ENCODE measurements at places on chromosomes 13 and 19. TPM values are rescaled to one million over a fixed set of nuclear protein-coding genes. Genes with fewer than 3 reads are reported as not detected.

DNA sequence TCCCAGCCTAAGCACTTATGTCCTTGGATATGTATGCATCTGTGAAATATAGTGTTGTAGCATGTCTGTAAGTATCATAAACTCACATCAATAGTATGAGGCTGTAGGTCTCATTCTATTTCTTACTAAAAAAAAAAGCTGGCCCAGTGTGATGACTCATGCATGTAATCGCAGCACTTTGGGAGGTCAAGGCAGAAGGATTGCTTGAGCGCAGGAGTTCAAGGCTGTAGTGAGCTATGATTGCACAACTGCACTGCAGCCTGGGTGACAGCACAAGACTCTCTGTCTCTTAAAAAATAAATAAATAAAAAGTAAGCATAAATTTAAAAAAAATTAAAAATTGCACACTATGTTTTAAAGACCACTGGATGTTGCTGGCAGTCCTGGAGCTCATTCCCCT is 79.1 kb upstream of the SPATA13 start:
- H3K27ac ChIP-seq, result no peak overlapping the region
- H3K27me3 ChIP-seq, result no peaks in the 10 kb centered on the region
- H3K4me1 ChIP-seq, result peaks cover 5% of the 10 kb centered on the region

DNA sequence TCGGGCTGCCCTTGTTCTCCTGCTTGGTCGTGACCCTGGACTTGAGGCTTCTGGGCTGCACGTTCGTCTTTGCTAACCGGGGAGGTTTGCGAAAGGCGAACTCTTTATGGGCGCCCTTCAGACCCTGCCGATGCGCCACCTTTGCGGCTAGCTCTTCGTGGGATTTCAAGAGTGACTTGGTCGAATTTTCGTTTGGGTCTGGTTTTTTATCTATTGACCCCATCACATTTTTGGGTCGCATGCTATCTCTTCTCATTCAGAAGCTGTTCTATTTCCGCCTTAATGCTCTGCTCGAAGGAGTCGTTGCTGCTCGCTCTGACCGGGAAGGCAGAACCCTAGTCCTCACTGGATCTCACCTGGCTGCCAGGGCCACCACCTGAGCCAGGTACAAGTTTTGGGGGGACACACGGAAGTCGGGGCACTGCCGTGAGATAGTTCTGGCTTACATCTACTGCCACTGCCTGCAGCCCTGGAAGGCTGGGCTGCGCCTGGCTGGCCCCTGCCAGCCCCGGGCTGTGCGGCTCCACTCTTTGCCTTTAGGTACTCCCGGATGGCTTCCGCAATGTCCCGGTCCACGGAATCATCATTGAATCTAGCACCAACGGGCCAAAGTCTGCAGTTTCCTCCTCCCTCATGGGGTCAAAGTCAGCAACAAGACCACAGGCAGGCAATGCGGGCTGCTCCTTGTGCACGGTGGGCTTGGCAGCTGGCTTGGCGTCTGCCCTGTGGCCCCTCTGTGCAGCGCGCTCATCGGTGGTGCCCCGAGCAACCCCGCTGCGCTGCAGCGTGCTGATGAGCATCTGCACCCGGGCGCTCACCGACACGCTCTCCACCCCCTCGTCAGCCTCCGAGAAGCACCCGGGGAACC is 16.2 kb downstream of the RB1 start:
- H3K4me3 ChIP-seq, result no peak overlapping the region
- no peak overlapping the region for H3K27ac ChIP-seq
- H3K27me3 ChIP-seq, result no peaks in the 10 kb centered on the region
- H3K36me3 ChIP-seq, result no peaks in the 10 kb centered on the region
- H3K4me1 ChIP-seq, result no peaks in the 10 kb centered on the region
- DNase-seq, result no peak

DNA sequence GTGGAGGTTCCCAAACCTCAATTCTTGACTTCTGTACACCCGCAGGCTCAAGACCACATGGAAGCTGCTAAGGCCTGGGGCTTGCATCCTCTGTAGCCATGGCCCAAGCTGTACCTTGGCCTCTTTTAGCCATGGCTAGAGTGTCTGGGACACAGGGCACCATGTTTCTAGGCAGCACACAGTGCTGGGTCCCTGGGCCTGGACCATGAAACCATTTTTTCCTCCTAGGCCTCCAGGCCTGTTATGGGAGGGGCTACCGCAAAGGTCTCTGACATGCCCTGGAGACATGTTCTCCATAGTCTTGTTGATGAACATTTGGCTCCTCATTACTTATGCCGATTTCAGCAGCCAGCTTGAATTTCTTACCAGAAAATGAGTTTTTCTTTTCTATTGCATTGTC is 701.4 kb downstream of the FGF9 start:
- no peaks in the 10 kb centered on the region for H3K27me3 ChIP-seq
- H3K4me3 ChIP-seq, result no peak overlapping the region
- no peaks in the 10 kb centered on the region for H3K36me3 ChIP-seq
- DNase-seq, result no peak
- no peak overlapping the region for H3K27ac ChIP-seq

DNA sequence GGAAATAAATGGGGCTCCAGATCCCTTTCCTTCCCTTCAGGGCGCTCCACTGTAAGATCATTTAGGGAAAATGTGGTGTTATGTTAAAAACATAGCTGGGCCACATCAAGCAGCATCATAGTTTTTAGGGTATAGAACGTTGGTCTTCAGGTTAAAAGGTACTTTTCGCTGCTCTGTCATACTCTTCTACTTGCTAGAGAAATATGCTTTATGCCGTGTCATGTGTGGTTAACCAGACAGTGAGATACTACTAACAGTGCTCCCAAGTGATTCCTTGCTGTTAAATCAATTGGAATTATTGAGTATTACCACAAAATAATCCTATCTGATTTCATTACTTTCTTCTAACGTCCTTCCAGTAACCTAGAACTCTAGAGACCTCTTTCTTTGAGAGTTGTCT is 1.1 kb upstream of the NDFIP2 start:
- DNase-seq, result no peak
- no peaks in the 10 kb centered on the region for H3K27me3 ChIP-seq
- H3K4me1 ChIP-seq, result peaks cover 21% of the 10 kb centered on the region
- H3K36me3 ChIP-seq, result no peaks in the 10 kb centered on the region
- H3K4me3 ChIP-seq, result no peak overlapping the region

The CGB3 gene
- total RNA-seq, result 1.1 TPM

- H3K4me3 ChIP-seq, result no peak overlapping the region
- no peak for DNase-seq
- H3K27ac ChIP-seq, result no peak overlapping the region
- no peaks in the 10 kb centered on the region for H3K36me3 ChIP-seq
- H3K27me3 ChIP-seq, result no peaks in the 10 kb centered on the region
Measured at GRCh38 chr13:41150058-41150457, 17.5 kb upstream of the KBTBD6 start.

The DZIP1 gene
- 17.2 TPM for total RNA-seq

DNA sequence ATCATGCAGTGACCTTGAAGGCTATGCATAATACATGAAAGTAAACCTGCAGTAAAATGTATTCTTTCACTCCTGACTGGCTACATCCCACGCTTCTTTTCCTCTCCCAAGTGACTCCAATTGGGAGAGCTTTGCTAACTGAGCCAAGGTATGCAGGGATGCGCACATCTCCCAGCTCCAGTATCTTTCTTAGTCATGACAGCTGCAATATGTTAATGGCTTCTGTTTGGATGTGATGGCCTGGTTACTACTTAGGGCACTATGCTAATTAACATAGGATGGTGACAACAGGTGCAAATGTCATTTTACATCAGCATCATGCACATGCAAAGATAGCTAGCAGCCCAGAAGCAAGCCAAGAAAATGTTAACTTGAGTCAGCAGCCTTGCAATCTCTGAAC is 134.7 kb downstream of the POU4F1 start:
- no peak for DNase-seq
- peaks cover 3% of the 10 kb centered on the region for H3K27me3 ChIP-seq
- no peak overlapping the region for H3K4me3 ChIP-seq

The CYP2A6 gene
- 1.1 TPM for total RNA-seq

DNA sequence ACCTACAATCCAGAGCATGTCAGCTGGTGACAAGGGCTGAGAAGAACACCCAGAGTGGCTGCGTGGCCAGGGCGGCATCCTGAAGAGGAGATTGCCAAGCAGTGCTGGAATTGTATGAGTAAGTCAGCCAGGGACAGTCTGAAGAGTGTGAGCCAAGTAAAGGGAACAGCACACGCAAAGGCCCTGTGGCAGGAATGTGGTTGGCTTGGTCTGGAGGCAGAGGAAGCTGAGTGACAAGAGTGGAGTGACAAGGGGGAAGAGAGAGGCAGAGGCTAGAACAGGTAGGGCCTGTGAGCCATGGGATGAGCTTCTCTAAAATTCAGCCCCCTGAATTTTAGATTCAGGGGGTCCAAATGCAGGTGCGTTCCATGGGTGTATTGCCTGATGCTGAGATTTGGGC is 53.7 kb upstream of the UQCRFS1 start:
- H3K27me3 ChIP-seq, result no peaks in the 10 kb centered on the region
- no peak for DNase-seq
- H3K36me3 ChIP-seq, result no peaks in the 10 kb centered on the region
- H3K4me3 ChIP-seq, result no peak overlapping the region
- no peaks in the 10 kb centered on the region for H3K4me1 ChIP-seq

- peak; percentile 12 for DNase-seq
- H3K27ac ChIP-seq, result no peak overlapping the region
- H3K36me3 ChIP-seq, result no peaks in the 10 kb centered on the region
- no peak overlapping the region for H3K4me3 ChIP-seq
- H3K4me1 ChIP-seq, result no peaks in the 10 kb centered on the region
Measured at GRCh38 chr19:32924200-32924599, 47.6 kb downstream of the CEP89 start.

The ZNF234 gene
- 8.6 TPM for total RNA-seq

DNA sequence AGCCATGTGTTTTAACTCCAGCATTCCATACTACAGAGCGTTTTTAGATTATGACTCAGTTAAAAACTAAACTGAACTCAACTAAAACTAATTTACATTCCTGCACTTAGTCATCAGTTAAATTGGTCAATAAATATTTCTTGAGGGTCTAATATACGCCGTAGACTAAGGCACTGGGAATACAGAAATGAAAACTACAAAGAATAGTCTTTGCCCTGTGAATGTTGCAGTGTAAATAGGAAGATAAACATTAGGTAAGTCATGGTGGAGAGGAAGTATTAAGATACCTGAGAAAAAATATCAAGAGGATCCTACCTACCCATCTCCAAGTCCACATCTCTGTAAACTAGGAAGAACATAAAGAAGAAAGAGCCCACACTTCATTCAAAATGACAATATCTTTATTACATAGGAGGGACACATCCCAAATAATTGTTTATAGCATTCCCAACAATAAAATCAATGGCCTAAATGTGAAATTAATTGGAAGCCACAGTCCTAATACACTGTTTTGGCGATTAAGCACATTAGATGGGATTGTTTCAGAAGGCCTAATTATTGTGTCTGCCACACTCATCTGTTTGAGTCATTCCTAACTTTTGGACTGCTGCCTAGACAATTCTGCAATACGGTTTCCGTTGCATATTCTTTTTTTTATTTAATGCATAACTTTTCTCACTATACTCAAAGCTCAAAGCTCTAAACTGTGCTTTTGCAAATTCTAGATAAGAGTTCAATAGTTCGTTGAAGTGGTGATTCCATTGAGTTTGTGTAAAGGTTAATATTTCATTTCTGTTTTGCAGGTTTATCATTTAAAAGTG is 52.9 kb downstream of the MBNL2 start:
- H3K27ac ChIP-seq, result peak overlapping the region; percentile 62
- peaks cover 47% of the 10 kb centered on the region for H3K4me1 ChIP-seq
- H3K36me3 ChIP-seq, result no peaks in the 10 kb centered on the region
- no peaks in the 10 kb centered on the region for H3K27me3 ChIP-seq
- DNase-seq, result peak; percentile 41
- H3K4me3 ChIP-seq, result no peak overlapping the region

GRCh38 chr13:20411638-20412342 is 113.9 kb downstream of the CRYL1 start:
- no peak overlapping the region for H3K27ac ChIP-seq
- no peaks in the 10 kb centered on the region for H3K36me3 ChIP-seq
- H3K27me3 ChIP-seq, result no peaks in the 10 kb centered on the region
- DNase-seq, result no peak

GRCh38 chr19:56538761-56539263 is at the start of gene ZFP28:
ZFP28 (plus strand) TSS chr19:56538948; CDS start chr19:56539019, 71 bp downstream.
- no peaks in the 10 kb centered on the region for H3K36me3 ChIP-seq
- H3K4me3 ChIP-seq, result peak within 1 kb of the TSS; percentile 96
- peak within 1 kb of the TSS; percentile 98 for H3K27ac ChIP-seq
- DNase-seq, result no peak
- peaks cover 5% of the 10 kb centered on the region for H3K4me1 ChIP-seq

DNA sequence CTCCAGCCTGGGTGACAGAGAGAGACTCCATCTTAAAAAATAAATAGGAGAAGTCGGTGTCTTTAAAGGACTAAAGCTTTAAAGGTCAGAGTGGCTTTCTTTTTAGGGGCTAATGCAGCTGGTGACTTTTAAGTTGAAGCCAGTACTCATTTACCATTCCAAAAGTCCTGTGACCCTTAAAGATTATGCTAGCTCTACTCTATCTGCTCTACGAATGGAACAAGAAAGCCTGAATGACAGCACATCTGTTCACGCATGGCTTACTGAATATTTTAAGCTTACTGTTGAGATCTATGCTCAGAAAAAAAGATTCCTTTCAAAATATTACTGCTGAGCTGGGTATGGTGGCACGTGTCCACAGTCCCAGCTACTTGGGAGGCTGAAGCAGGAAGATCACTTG is 16.4 kb downstream of the TDRD12 start:
- H3K27ac ChIP-seq, result no peak overlapping the region
- H3K36me3 ChIP-seq, result no peaks in the 10 kb centered on the region
- no peaks in the 10 kb centered on the region for H3K4me1 ChIP-seq
- no peaks in the 10 kb centered on the region for H3K27me3 ChIP-seq

- H3K4me1 ChIP-seq, result no peaks in the 10 kb centered on the region
- DNase-seq, result no peak
- no peaks in the 10 kb centered on the region for H3K36me3 ChIP-seq
- H3K27me3 ChIP-seq, result no peaks in the 10 kb centered on the region
- no peak overlapping the region for H3K27ac ChIP-seq
Measured at GRCh38 chr19:44577566-44577874, 35.8 kb upstream of the IGSF23 start.

- no peaks in the 10 kb centered on the region for H3K36me3 ChIP-seq
- H3K4me3 ChIP-seq, result no peak overlapping the region
- no peak for DNase-seq
- H3K27ac ChIP-seq, result no peak overlapping the region
- no peaks in the 10 kb centered on the region for H3K4me1 ChIP-seq
Measured at GRCh38 chr13:71695662-71696061, 171.3 kb downstream of the DACH1 start.

The TNFSF11 gene
- total RNA-seq, result 0.83 TPM

DNA sequence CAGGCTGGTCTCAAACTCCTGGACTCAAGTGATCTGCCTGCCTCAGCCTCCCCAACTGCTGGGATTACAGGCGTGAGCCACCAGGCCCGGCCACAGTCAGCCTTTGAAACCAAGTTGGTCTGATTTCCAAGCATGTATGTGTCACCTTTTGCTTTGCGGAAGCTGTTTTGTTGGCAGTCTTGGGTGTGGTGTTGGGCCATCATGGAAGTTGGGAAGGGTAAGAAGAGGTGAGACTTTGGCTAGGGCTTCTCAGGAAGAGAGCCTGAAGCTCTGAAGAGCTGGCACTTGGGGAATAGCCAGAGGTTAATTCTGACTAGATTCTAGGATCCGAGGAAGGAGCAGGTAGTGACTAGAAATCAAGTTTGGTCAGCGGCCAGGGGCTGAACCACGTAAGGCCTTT is 2.8 kb downstream of the RSPH6A start:
- H3K4me3 ChIP-seq, result no peak overlapping the region
- H3K27ac ChIP-seq, result no peak overlapping the region
- H3K4me1 ChIP-seq, result peaks cover 7% of the 10 kb centered on the region
- DNase-seq, result no peak
- H3K36me3 ChIP-seq, result no peaks in the 10 kb centered on the region

Measured in hepatocyte (in vitro differentiated cells).